ENCODE measurements at places on chromosomes 13 and 19. TPM values are rescaled to one million over a fixed set of nuclear protein-coding genes. Genes with fewer than 3 reads are reported as not detected.

Gene RRAS
- 33.0 TPM for total RNA-seq

Gene CYP4F2
- total RNA-seq = 0.14 TPM

Gene ZNF835
- total RNA-seq = 0.21 TPM

Gene C19orf33
- 609 TPM for total RNA-seq

Gene SCGB2B2
- total RNA-seq = not detected

Gene C5AR2
- not detected for total RNA-seq

Gene ACTMAP
- total RNA-seq = 2.5 TPM

Gene GPC6
- total RNA-seq = 4.1 TPM

Gene UPK1A
- not detected for total RNA-seq

Gene ZNF677
- total RNA-seq = 7.7 TPM

Gene DCT
- total RNA-seq = not detected

Gene CYP4F8
- total RNA-seq = not detected

Gene NXNL1
- total RNA-seq = not detected

Gene RAVER1
- total RNA-seq = 18.6 TPM

Gene GNA15
- 110 TPM for total RNA-seq

Gene ZNF98
- total RNA-seq = not detected

All from airway epithelial cell (primary cell).